RPMI7951 (cell line): ENCODE measurements at places on chromosomes 12 and 14.

- peak; percentile 95 for DNase-seq
These were observed 383.4 kb downstream of the VRK1 start for GRCh38 chr14:97180304-97181200.

GRCh38 chr12:94571556-94571955 lies 78.8 kb downstream of the TMCC3 start:
- DNase-seq: peak; percentile 81

GRCh38 chr14:70333289-70333688 lies 26.2 kb downstream of the COX16 start:
- DNase-seq: no peak

- DNase-seq: peak; percentile 80
These were observed 122.7 kb downstream of the SSPN start for GRCh38 chr12:26317942-26318575.

DNA sequence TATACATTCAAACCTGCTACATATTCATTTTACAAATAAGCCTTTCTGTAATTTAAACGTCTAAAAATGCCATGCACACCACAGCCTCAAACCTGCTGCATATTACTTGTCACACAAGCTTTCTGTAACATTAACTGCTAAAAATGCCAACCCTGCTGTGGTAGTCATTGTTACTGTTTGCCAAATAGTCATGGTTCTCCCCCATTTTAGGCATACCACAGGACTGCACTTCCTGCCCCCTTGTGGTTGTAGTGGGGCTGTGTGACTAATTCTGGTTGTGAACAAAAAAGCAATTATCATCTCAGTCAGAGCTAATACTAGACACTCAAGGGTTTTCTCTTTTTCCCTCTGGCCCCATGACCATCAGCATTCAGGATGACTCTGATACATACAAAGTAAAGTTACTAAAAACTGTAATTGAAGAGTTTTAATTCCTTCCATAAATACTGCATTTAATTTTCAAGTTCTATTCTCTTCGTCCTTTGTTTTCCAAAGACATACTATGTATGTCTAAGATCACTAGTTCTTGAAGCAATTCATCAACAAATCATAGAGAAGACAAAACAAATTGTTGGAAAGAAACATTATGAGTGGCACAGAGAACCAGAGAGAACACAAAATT lies 5.7 kb upstream of the SLC35F4 start:
- peak; percentile 63 for DNase-seq

DNA sequence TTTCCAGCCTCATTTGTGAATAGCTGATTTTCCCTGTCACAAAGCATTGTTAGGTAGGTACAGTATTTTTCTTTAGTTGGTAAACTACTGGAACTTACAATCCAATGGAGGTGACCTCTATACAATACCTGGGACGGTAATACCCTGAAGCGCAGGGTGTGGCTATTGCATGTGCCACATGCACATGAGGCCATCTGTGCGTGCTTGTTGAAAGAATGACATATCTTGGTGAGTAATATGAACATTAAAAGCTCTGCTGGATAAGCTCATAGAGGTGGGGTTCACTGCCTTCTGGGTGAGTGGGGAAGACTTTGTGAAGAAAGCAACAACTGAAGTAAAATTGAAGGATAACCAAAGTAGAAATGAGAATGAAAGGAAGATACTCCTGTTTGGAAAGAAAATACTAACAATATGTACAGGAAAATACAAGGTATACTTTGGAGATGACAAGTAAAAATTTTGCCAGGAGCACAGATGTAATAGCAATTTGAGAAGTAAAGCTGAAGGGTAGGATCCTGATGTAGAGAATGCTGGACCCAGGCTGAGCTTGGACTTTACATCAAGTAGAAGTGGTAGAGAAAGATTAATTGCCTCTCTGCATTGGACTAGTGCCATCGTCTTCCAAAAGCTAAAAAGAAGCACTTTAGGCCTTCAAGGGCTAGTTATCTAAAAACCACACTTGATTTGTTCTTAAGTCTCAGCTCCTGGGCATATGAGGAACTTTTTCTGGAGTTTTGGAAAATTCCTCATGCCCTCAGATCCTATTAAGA lies 97.1 kb downstream of the SLC38A6 start:
- no peak for DNase-seq

GRCh38 chr14:105508601-105509000 lies 17.6 kb downstream of the TEDC1 start:
- no peak for DNase-seq

DNA sequence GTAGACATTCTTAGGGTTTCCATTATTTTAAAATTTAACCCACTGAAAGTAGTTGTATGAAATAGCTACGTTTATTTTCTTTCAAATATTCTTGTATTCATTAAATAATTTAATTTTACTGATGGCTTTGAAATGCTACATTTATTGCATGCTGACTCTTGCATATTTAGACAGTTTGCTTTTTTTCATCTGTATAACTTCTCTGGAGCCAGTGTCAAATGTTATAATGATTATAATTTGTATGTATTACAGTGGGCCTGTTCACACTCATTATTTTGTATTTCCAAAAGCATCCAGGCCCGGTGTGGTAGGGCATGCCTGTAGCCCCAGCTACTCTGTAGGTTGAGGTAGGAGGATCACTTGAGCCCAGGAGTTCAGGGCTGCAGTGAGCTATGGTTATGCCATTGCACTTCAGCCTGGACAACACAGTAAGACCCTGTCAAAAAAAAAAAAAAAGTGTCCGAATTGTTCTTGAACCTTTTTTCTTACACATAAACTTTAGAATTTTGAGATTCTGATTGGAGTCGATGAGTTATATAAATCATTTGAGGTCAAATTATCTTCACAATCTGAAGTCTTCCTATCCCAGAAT lies 905 bp downstream of the ZNF84 start:
- no peak for DNase-seq

- DNase-seq: peak; percentile 44
These were observed 6.8 kb downstream of the NTF3 start for GRCh38 chr12:5438671-5439200.

DNA sequence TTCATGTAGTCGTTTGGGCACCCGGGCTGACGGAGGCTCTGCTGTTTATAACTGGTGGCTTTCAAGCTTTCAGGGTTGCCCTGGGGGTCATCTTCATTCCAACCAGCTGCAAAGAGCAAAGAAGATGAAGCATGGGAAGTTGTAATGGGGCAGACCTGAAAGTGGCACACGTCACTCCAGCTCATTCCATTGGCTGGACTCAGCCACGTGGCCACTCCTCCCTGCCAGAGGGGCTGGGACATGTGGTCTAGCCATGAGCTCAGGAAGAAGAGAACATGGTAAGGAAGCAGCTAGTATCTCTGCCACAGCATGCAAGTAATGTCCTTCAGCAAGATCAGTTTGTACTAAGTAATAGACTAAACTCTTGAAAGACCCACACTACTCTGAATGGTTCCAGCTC lies 51.7 kb upstream of the FERMT2 start:
- DNase-seq: peak; percentile 21

- DNase-seq: peak; percentile 50
These were observed at the start of gene TNFAIP2 for GRCh38 chr14:103122947-103123633. Gene TNFAIP2 (plus strand): TSS chr14:103123461. CDS start chr14:103126458, 2,997 bp downstream.

- DNase-seq: no peak
These were observed 60.6 kb downstream of the LGMN start for GRCh38 chr14:92687681-92688433.

DNA sequence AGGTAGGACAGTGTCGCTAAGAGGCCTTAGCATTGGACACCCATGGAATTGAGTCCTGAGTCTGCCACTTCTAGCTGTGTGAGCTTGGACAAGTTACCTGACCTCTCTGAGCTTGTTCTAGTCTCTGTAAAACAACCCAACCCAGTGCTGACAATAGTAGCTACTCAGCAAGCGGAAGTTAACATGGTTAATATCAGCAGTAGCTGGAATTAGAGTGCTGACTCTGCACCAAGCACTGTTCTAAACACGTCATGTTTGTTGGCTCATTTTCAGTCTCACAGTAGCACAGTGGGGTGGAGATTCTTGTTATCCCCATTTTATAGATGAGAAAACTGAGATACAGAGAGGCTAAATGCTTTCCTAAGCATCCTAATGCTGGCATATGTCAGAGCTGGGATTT lies 47.5 kb upstream of the RIN3 start:
- no peak for DNase-seq

- DNase-seq: no peak
These were observed 50.2 kb upstream of the SMCO2 start for GRCh38 chr12:27396216-27396815.

DNA sequence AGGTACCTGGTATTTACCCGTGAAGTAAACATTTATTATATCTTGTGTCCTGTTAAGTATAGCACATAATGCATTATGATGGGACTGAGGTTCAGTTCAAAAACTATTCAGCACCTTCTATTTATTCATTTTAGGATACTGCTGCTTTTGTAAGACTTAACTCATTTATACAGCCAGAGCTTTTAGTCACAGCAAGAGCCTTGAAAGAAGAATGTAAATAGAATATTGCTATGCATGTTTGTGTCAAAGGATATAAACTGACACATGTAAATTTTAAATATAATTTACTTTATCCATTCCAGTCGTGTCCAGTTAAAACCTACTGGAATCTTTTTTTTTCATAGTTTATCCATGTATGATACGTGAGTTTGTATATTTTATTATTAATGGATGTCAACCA lies 168.8 kb downstream of the FUT8 start:
- DNase-seq: no peak

DNA sequence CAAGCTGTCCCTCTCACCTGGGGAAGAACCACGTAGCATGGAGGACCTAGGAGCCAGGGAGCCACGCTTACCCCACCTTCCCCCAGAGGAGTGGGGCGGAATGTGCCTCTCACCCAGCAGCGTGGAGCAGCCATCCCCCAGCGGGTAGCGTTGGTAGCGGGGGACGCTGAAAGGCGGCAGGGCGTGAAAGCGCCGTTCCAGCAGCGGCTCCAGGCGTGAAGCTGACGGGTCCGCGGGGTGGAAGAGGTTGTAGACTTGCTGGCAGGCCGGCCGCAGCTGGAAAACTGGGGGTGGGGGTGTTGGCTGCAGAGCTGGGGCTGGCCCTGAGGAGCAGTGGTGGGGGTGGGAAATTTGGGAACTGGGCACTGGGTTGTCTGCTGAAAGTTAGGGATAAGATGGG lies 11.9 kb downstream of the ARL6IP4 start:
- DNase-seq: no peak

DNA sequence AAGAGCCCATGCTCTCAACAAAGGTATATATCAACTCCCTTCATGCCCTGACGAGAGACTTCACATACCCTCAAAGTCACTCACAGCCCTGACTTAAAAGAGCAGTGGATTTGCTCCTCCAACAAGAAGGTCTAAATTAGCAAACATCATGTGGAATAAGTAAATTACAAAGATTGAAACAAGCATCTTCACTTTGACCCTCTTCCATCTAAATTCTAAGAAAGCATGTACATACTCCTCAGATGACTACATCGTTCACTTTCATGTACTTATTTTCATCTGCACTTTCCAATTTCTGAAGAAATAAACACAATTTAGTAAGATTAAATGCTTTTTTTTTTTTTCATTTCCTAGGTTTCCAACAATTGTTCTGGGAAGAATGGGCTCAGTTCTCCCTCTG lies 38.6 kb upstream of the KRR1 start:
- no peak for DNase-seq

DNA sequence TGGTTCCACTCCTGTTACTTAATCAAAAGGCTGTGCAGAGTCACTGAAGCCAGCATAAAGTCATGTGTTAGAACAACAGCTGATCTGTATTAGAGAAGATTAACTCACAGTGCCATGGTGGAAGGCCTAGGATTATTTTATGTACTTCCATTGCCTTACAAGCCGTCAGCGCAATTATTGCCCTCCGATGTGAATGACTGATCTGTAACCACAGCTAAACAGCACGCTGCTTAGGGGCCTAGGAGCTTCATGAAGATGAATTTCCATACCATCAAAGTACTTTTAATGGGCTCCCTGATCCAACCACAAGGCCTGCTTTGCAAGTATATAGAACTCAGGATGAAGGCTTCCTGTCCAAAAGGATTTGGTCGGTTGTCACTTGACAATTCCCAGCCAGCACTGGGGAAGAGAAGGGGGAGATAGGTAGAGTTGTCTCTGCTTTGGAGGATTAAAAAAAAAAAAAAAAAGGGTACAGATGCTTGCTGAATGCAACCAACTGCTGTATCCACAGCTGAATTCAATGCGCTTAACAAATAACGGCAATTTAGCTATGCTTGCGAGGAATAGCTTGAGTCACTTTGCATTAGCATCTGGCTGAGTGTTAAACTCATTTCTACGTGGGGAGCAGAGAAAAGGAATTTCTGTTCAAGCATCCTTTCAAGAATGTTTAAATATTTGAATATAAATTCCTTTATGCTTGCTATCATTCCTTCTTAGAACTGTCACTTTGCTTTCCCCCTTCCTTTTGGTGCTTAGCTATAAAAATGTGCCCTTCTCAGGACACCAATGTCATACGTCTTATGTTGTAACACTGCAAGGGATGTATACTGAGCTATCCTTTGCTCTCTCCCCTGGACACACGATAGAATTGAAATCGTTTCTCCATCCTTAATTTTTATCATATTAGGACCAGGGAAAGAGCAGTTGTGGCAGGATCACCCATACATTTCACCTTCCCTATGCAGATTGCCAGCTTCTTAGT lies 387.8 kb downstream of the SOX5 start:
- DNase-seq: no peak

DNA sequence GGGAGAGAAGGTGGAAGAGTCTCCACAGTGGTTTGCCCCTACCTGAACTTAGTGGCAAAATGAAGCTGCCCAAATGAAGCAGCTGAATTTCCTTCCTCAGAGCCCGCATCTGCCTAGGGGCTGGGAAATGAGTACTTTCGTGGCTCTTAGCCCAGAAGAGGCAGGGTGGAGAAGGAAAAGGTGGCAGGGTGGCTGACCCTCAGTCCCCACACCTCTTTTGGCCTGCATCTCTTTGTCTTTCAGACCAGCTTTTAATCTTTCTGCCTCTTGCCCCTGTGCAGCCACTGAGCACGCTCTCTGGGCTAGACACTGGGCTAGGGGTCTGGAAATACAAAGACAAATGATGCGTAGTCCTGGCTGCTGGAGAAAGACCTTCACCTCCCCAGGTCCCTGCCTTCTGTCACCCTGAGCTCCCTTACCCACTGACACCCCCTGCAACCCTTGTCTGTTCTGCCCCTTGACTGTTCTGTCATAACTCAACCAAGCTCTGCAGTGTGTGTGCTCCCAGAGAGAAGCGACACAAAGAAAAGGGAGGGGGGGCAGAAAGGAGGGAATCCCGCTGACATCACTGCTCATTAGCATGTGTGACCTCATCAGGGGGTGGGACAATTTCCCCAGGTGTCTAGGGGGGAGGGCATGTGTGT lies 371 bp upstream of the REM2 start:
- DNase-seq: no peak

DNA sequence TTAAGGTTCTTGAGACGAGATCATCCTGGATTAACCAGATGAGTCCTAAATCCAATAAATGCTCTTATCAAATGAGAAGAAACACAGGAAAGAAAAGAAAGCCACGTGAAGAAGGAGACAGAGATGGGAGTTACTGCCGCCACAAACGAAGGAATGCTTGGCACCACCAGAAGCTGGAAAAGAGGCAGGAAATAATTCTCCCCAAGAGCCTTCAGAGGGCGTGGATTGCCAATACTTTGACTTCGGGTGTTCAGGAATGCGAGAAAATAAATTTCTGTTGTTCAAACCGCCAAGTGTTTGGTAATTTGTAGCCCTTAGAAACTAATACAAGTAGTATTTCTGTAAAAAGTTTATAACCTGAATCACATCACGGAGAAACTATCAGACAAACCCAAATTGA lies 31.3 kb downstream of the ABCD2 start:
- no peak for DNase-seq

GRCh38 chr12:130706885-130707570 lies 9.1 kb downstream of the RIMBP2 start:
- DNase-seq: no peak

- no peak for DNase-seq
These were observed 74.1 kb downstream of the HECTD4 start for GRCh38 chr12:112308161-112308560.
